Activated B cell treated with CpG ODN at 0.5 μM for 24 hours (primary cell): ENCODE measurements at places on chromosomes 16 and 17. TPM values are rescaled to one million over a fixed set of nuclear protein-coding genes. Genes with fewer than 3 reads are reported as not detected.

KRTAP9-2 gene
- total RNA-seq = not detected in 2 replicates

CCL18 gene
- not detected in 2 replicates for total RNA-seq

SHISA6 gene
- not detected in 2 replicates for total RNA-seq

SPN gene
- 2.4 and 2.7 TPM in 2 replicates for total RNA-seq

KRT36 gene
- total RNA-seq = not detected in 2 replicates

CIBAR2 gene
- total RNA-seq = not detected in 2 replicates

DNA sequence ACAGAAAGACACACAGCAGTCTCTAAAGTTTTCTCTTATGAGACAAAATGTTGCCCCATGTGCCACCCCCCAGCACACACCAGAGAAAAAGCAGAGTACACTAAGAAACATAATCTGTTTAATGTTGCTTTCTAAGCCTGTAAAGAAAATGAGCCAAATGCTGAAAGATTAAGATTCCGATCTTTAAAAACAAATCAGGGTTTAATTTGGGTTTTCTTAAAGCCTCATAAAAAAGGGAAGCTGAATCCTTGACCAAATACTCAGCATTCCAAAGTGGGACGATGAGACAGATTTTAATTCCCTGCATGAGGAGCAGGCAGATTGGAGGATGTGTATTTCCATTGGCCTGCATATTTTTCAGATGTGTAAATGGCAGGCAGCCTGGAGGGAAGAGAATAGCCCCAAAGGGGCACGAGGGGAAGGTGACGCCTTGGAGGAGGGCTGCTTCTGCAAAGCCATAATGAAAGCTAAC, 118.4 kb downstream of the COPRS start:
- no peak for DNase-seq

GRCh38 chr16:57306676-57307341, 22.3 kb upstream of the PLLP start:
- DNase-seq = no peak

DNA sequence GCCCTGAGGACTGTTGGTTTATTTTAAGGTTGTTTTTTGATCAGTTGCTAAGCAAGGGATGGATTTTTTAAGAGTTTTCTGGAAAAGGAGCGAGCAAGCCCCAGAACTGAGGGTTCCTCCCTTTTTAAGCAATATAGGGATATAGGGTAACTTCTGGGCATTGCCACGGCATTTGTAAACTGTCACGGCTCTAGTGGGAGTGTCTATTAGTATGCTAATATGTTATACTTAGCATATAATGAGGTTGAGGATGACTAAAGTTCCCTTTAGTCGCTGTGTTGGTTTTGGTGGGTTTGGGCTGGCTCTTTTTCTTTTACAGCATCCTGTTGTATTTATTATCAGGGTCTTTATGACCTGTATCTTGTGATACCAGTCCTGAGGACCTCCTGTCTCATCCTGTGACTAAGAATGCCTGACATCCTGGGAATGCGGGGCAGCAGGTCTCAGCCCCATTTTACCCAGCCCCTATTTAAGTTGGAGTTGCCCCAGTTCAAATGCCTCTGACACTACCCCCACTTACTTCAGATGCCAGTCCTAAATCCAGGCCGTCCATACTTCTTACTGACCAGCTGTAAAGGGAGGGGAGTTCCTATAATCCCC, 59.4 kb downstream of the MFSD11 start:
- no peak for DNase-seq

- no peak for DNase-seq
These were observed 38.9 kb downstream of the ST3GAL2 start for GRCh38 chr16:70399951-70400350.

- no peak for DNase-seq
These were observed 45.1 kb downstream of the RBFOX3 start for GRCh38 chr17:79565606-79566250.

GRCh38 chr17:79131274-79131635, 56.6 kb downstream of the ENGASE start:
- no peak for DNase-seq

DNA sequence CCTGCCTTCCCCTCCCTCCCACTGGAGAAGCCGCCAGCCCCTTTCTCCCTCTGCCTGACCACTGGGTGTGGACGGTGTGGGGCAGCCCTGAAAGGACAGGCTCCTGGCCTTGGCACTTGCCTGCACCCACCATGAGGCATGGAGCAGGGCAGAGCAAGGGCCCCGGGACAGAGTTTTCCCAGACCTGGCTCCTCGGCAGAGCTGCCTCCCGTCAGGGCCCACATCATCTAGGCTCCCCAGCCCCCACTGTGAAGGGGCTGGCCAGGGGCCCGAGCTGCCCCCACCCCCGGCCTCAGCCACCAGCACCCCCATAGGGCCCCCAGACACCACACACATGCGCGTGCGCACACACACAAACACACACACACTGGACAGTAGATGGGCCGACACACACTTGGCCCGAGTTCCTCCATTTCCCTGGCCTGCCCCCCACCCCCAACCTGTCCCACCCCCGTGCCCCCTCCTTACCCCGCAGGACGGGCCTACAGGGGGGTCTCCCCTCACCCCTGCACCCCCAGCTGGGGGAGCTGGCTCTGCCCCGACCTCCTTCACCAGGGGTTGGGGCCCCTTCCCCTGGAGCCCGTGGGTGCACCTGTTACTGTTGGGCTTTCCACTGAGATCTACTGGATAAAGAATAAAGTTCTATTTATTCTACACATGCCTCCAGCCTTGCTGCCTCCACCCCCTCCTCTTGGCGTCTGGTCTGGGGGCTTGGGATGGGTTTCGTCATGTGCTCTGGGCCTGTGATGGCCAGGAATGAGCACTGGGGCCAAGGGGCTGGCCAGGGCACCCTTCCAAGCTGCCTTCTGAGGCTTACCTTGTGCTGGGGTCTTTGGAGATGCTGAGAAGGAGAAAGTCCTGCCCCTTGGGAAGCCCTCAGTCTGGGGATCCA, 7.3 kb downstream of the GJD3 start:
- DNase-seq = no peak

GRCh38 chr17:3911271-3912053, 4.8 kb downstream of the P2RX1 start:
- peak; percentile 74 for DNase-seq

GRCh38 chr16:27514806-27515205, 34.9 kb downstream of the GTF3C1 start:
- DNase-seq = no peak

DNA sequence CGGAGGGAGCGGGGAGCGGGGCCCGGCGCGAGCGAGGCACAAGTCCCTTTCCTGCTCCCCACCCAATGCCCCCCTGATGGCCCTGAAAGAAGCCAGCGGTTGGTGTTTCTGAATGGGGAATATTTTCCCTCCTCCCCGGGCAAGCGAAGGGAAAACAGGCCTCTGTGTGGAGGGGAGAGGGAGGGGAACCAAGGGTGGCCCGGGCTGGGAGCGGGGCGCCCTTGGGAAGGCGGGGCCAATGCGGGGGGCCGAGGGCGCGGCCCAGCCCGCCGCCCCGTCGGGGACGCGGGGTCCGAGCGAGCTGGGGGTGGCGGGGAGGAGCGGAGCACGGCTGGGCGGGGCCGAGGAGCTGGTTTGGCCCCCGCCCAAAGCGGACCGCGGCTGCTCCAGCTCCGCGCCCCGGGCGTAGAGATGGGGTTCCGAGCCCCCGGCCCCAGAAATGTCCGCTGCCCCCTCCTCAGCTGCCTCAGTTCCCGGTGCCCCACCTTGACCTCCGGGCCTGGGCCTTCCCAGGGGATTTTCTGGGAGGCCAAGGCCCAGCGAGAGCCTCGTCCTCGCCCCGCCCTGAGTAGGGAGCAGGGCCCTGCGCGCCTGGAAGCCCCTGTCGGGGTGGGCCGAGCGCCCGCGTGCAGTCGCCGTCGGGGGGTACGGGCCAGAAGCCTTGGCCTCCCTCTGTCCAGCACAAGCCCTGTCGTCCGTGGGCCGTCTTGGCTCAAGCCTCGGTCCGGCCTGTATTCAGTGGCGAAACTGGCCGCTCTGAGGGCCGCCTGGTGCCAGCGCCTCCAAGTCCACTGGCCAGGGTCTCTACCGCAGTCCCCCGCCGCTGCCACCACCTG, 3.9 kb upstream of the HEXIM1 start:
- DNase-seq = peak; percentile 42
